C1 segment of cervical spinal cord (tissue), 14 donors: ENCODE measurements at places on chromosomes 7 and 10.

DNA sequence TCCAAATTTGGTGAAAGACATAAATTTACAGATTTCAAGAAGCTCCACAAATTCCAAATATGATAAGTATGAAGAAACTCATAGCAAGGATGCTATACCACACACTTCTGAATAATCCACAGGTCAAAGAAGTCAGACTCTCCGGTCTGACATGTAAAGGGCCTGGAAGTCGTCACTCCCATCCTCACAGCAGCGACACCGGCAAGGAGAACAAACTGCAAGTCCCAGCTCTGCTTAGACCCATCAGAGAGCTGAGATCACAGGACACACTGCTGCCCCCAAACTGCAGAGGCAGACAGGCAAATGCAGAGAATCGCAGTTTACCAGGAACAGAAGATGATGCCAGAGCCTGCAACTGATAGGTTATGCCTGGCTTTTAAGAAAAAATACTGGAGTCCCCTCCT is 62.0 kb downstream of the AMZ1 start:
- no peak for DNase-seq

DNA sequence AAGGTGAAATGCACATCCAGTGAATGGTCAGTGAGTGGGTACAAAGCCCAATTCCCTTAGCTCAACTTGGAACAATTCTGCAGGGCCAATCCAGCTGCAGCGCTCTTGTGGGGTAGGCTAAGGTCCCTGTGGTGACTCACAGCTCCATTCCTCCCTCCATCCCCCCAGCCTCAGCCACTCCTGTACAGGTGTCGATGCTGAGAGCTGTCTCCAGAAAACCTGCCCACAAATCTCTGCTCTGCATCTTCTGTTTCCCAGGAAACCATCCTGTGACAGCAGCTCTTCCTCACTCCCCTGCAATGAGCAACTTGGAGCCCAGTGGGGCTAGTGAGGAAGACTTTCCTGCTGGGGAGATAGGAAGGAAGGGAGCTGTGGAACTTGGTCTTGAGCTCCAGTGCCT is 244.7 kb upstream of the GPR26 start:
- no peak for DNase-seq

DNA sequence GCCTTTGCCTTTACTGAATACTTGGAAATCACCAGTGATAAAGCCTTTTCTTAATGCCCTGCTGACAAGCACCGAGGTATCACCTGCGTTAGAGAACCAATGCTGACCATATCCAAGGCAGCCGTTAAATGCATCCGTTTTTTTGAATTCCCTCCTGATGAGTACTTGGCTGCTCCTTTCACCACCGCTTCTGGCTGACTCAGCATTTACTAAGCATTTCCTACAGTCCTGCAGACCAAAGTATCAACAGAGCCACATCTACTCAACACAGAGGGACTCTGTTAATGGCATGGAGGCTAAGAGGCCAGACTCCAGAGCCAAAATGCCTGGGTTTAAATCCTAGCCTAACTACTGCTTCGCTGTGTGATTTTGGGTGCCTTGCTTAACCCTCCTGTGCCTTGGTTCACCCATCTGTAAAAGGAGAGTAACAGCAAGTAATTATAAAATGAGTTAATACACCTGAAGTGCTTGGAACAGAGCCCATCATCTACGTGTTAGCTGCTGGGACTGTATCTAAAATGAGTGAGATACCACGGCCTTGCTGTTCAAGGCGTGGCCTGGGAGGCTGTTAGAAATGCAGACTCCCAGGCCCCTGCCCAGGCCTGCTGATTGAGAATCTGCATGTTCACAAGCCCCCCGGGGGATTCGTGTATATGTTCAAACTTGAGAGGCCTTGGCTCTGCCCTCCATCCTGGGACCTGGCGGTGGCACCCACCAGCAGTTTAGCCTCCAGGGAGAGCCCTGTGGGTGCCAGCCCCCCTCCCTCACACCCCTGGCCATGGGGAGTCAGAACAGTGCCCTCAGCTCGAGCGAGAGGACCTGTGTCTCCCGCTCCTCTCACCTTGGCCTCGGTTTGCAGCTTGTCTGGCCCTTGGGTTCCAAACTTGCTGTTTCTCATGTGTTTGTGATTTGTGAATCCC is 30.8 kb upstream of the EFCAB10 start:
- DNase-seq = no peak

DNA sequence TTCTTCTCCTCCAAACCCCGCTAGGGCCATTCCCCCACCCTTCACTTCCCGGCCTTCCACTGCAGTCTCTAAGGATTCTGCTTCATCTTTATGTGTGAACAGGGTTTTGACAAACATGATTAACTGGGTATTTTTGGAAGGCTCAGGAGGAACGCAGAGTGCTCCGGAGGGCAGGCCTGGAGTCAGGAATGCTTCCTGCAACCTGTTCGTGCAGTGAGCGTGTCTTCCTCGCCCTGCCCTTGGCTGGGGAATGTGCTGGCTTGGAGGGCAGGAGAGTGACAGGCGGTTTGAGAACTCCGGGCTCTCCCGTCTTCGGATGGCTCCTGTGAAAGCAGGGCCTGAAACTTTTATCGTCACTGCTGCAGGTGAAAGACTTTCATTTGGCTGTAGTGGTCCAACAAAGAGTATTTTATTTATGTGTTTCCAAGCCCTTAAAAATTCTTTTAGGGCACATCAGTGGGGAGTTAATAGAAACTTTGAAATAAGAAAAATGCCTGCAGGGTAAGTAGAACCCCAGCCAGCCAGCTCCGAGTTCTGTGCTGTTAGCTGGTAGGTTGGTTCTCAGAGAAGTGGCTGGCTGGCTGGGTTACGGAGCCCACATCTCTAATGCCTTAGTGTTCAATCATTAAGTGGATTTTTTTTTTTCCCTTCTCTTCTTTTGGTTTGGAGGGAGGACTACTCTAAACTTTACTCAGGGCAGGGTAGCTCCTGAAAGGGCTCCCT is 51.0 kb downstream of the TCF7L2 start:
- no peak for DNase-seq

DNA sequence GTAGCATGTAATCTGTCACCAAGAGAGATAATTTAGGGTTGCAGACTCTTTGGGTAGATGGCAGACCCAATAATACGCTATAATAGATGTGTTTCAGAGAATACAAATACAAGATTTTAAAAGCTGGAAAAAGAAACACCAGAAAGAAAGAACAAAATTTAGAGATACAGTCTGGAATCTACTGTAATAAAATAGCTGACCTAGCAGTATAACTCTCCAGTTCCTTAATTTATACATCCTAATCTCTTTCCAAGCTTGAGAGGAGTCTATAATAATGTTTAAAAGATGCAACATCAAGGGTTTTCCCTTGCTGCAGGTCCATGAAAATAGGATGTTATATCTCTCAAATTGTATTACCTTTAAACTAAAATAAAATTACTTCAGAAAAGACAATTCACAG is 27.2 kb upstream of the GPR22 start:
- DNase-seq = no peak

DNA sequence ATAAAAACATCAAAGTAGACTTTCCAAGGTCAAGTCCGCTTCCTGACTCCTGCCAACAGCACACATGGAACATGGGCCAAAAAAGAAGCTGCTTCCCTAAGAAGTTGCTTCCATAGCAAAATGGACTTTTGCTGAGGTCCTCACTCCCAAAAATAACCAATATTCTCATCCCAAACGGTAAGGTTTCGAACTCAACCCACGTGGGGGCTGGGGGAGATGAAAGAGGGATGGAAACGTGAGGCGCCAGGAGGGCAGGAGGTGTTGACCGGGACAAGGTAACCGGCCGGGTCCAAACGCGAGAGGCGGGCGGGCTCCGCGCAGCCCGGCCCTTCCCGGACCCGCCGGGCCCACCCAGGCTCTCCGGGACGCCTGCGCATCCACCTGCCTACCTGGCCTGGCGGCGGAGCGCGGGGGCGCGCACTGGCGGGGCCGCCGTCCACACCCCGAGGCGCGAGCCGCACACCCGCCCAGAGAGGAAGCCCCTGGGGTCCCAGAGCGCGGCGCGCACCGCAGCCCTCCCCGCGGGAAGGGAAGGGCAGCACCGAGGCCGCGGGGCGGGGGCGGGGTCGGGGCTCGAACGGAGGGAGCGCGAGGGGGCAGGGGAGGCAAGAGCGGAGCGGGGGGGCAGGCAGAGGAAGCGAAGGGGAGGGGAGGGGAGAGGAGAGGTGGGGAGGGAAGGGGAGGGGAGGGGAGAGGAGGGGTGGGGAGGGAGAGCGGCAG is 742 bp downstream of the LMBR1 start:
- peak; percentile 40 for DNase-seq

- DNase-seq = no peak
These were observed 957 bp upstream of the SVIL start for GRCh38 chr10:29635711-29636144.

GRCh38 chr10:49634069-49634660 is 20.3 kb downstream of the CHAT start:
- DNase-seq = no peak

DNA sequence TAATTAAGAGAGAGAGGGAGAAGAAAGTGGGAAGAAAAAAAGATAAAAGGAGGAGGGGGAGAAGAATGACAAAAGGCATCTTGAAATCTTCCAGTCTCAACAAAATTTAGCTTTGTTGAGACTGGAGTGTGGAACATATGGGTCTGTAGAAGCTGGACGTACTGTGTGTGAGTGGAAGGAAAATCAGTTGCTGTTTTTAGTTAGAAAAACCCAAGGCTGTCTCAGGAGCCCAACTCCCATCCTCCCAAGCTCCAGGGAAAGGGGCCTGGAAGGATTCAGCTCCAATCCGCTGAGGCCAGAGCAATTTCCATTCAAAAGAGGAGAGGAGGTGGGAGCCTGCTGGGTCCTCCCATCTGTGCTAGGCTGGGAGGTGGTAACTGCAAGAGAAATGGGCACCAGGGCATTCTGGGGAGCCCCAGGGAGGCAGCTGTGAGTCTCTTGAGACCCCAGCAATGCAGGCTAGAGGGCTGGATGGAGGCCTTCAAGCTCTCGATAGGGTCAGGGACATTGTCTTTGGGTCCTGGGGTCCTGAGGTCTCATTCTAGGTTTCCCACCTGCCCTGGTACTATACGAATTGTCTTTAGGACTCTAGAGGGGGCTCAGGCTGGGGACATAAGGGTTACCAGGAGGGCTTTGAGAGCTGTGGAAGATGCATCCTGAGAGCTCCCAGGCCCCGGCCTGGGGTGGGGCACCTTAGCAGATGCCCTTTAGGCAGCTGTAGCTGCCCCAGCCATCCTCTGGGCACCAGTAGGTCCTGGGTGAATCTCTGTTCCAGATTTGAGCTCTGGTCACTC is 21.4 kb downstream of the ADCYAP1R1 start:
- no peak for DNase-seq

DNA sequence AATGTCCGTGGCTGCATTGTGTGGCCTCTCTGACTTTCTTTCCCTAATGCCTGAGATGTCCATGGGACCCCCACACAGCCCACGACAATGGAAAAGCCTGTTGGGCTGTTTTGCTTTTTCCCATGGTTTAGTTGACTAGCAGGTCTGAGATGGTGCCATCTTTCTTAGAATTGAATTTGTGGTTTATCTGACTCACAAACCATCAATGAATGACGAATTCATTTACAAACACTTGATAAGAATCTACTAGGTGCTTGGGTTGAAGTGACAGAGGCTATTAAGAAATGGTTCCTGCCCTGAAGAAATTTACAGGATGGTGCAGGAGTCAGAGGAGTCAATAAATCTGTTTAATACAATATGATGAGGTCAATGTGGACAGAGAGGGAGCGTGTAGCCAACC is 75.4 kb downstream of the OTUD1 start:
- no peak for DNase-seq

DNA sequence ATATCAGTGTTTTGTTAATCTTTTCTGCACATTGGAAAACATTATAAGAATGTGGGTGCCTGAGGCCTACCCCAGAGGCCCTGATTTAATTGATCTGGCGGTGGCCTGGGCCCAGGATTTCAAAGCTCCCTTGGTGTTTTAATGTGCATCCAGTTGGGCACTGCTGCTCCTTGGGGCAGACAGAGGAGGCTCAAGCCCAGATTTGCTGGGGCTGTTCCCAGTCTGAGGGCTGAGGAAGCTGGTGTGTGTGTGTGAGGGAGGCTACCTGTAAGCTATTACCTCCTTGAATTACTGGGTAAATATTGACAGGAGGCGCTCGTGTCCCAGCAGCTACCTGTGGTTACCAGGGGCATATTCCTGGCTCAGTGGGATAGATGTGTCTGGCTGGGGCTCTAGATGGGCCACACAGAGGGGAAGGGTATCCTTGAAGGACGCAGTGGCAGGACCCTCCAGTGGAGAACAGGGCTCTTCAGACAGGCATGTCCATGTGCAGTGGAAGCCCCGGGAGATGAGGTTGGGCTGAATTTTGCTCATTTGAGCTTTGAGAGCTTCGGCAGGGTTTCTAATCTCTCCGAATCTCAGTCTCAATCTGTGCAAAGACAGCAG is 975.4 kb upstream of the ZNF722 start:
- no peak for DNase-seq

DNA sequence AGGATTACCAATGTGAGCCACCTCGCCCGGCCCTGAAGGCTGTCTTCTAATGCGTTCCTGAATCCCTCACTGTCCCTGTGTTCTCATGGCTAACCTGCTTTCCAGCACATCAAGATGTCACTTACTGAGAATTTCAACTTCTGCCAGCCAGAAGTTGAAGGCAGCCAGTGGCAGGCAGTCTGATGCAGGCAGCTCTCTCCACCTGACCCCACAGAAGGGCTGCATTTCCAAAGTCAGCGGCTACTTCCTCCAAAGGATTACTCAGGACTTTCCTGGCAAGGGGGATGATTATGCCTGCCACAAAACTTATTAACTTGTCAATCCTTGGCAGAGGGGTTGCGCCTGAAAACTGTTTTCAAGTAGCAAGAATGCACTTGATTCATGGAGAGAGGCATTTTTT is 1219.4 kb downstream of the TYW1 start:
- DNase-seq = peak; percentile 4

DNA sequence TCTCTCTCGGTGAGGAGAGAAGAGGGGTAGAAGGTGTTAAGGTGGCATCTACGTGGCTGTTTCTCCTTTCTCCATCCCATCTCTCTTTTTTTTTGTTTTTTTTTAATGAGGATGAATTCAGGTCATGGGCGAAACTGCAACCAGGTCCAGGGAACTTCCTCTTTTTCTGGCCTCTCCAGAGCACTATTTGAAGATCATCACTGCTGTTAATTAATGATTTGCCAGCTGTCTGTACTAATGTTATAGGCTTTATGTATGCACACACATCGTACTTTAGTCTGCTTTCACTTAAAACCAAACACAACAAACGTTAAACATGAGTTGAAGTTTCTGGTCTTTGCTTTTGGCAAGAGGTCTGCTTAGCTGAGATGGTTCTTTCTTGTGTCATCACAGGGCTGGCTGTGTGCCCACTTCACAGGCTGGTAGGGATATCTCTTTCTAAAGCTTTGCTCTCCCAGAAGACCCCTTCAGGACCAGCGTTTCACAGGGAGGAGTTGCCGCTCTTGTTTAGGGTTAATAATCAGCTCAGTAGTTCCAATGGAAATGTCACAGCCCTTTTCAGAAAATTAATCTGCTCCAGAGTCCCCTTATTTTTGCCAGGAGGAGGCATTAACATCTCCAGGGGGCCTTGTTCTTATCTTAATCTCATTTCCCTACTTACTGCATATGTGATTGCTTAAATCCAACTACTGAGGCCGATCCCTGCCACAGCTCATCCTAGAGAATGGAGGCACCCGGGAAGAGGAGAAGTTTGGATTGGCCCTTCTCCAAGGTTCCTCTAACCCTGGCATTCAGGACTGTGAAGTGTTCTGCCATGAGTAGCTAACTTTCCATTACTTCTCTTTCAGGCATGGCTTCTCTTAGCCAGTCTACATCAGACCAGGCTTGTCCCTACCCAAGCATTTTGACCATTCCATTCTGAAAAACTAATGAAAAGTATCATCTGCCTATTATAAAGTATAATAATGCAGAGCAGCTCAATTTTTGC is 273.9 kb upstream of the NFE2L3 start:
- no peak for DNase-seq

GRCh38 chr7:96314402-96315124 is 7.3 kb downstream of the SLC25A13 start:
- no peak for DNase-seq

- no peak for DNase-seq
These were observed 78.4 kb downstream of the AKR1D1 start for GRCh38 chr7:138154661-138155060.
